ENCODE measurements at places on chromosomes 7 and 10.
A peak's percentile ranks its signal among the peaks of the same experiment; 100 is the strongest.

DNA sequence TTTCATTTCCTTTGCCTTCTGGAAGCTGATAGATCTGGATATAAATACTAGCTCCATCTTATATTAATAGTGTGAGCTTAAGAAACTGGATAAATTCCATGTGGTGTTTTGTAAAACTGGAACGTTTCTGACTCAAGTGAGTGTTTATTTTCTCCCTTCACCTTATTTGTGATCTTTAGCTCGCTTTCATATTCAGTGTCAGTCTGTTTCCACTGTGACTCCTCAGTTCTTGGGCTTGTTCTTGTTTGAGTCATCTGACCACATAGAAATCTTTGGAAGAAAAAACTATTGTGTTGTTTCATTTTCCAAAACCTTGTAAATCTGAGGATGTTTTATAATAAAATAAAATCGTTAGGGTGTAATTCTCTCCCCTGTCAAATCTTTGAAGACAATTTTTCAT, 186.4 kb downstream of the POLR1F start:
- DNase-seq = no peak

GRCh38 chr7:16004702-16005101, 318.2 kb upstream of the MEOX2 start:
- DNase-seq = no peak

DNA sequence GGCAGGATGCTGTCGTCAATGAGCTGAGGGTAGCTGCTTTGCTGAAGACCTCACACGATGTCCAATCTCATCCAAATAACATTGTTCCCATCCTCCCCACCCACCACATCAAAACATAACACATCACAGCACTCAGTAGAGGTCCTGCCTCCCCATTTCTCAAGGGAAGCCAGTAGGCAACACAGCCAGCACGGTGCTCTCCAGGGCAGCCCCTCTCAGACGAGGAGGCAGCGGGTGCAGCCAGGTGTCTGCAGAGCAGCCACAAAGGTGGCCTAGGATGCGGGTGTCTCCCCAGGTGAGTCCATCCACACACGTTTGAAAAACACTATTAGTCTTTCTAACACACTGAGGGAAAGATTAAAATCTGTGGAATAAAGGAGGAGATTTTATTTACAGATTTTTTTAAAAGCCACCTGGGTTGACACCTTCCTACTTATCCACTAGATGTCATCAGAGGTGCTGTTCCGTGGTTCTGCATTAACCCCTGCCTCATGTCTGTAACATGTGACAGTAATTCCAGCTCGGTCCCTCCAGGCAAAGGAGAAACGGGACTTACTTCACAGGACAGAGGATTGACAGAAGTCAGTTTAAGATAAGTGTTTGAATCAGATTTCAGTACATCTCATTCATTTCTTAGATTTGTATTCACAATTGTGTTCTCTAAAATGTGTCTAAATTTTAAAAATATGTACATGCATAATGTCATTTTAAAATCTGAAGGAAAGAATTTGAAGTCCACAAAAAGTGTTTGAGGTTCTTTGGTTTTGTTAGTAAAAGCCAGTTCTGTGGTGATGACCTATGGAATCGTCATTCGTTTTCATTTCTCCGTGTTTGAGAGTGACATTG, 68.0 kb downstream of the LANCL2 start:
- DNase-seq = no peak

GRCh38 chr7:142771353-142771723, 568 bp downstream of the PRSS2 start:
- no peak for DNase-seq

DNA sequence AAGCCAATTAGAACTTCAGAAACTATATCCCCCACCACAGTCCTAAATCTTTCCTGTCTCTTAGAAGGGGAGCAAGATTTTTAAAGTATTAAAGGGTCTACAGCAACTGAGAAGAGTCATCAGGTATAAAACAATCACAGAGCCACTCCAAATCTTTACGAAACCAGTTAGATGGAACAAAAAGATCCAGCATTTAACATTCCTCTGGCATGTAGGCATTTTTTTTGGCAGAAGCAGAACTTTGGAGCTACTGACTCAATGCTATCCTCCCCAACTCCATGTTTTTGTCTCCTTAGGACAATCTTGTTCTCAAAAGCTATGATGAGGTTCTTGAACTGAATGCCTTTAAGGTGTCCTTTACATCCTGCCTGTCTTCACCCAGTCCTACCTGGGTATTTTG, 333.3 kb downstream of the PRPF18 start:
- no peak for DNase-seq

- DNase-seq = no peak
These were observed 260.4 kb downstream of the RELN start for GRCh38 chr7:103729026-103729425.

- DNase-seq = no peak
These were observed 28.1 kb upstream of the ELN start for GRCh38 chr7:73999664-74000435.

- DNase-seq = no peak
These were observed 4.1 kb downstream of the CALU start for GRCh38 chr7:128743112-128743772.

- DNase-seq = no peak
These were observed 682 bp downstream of the HGF start for GRCh38 chr7:81768951-81769778.

GRCh38 chr7:34184466-34184865, 279.1 kb downstream of the BMPER start:
- no peak for DNase-seq

- no peak for DNase-seq
These were observed 93.2 kb downstream of the INPP5A start for GRCh38 chr10:132630666-132631337.

DNA sequence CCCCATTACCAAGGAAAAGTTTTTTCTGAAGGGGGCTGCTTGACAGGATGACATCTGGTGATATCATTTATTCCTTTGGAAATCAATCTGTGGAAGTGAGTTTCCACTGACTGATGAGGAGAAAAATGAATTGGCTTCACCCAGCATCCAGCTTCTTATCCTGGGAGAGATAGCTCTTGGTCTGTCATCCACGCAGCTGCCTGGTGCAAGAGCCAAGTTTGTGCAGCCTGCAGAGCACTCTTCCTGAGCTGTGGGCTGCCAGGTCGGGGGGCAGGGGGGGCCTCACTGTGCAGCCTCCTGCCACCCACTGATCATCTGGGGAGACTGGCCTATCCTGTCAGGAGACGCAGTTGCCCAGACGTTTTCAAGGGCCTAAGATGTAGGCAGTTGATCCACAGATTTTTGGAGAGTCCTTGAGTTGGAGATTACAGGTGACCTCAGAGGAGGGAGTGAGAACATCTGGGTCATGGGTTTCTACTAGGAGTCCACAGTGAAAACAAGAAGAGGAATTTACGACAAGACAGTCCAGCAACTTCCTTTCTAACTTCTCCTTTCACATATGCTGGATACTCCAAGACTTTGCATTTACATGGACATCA, 75.4 kb downstream of the EGFR start:
- DNase-seq = no peak

DNA sequence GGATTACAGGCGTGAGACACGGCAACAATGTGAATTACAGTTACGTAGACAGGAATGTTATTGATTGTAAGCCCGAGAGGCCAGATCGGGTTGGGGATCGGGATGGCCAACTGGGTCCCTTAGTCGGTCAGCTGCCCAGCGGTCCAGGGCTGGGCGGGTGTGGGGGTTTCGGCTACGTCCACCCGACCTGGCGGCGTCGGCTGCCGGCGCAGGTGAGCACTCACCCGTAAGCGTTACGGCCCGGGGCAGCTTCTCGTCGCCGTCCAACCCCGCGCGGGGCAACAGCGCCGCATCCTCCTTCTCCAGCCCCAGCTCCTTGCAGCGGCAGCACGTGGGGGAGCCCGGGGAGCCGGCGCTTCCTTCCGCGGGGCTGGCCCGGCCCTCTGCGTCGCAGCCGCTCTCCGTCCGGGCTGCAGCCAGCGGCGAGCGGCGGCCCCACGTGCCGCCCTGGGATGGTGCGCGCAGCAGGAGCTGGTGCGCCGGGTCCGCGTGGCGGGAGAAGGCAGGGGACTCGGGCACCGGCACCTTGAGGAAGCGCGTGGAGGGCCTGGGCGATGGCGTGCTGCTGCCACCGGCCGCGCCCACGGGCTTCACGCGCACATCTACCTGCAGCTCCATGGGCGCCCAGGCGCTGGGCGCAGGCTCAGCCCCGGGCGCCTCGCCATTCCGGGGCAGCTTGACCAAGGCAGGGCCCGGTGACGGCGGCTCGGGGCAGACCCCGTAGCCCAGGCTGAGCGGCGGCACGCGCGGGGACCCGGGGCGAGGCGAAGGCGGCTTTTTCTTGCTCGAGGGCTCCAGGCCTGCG, 609 bp downstream of the KLRG2 start:
- DNase-seq = peak; percentile 21

DNA sequence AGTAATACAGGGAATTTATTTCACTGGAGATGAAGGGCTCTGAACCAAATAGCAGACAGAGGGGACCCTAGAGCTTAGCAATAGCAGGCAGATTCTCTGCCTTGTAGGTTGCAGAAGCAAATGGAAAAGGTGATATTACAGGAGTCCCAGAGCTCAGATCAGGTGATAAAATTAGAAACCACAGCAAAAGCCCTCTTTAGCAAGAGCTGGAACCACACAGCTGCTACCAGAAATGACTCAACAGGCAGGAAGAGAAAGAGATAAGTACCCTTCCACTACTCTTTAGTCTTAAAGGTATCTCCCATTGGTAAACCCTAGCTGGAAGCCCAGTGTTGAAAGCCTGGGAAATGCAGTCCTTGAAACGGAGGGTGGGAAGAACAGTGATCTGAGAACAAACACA, 535.6 kb upstream of the GHITM start:
- no peak for DNase-seq

DNA sequence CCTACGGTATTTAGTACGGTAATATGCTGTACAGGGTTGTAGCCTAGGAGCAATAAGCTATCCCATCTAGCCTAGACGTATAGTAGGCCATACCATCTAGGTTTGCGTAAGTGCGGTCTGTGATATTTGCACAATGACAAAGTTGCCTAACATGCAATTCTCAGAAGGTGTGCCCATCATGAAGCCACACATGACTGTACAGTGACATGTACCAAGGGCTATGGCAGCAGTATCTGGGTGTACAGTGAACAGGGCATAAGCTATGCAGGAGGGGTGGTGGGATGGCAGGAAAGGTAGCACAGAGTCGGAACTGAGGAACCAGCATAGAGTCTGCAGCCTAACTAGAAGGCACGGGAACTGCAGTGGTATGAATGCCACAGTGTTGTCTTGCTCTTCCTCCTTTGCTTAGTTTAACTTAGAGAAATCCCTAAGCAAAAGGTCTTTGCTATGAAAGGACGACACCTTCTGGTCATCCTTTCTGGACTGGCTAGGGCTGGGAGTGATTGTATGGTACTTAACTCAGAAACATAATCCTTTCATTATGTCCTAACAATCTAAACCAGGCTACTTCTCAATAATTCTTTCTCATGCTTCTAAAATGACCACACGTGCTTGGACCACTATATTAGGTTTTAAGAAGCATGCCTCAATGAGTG, 93.5 kb downstream of the DYNC1I1 start:
- no peak for DNase-seq

DNA sequence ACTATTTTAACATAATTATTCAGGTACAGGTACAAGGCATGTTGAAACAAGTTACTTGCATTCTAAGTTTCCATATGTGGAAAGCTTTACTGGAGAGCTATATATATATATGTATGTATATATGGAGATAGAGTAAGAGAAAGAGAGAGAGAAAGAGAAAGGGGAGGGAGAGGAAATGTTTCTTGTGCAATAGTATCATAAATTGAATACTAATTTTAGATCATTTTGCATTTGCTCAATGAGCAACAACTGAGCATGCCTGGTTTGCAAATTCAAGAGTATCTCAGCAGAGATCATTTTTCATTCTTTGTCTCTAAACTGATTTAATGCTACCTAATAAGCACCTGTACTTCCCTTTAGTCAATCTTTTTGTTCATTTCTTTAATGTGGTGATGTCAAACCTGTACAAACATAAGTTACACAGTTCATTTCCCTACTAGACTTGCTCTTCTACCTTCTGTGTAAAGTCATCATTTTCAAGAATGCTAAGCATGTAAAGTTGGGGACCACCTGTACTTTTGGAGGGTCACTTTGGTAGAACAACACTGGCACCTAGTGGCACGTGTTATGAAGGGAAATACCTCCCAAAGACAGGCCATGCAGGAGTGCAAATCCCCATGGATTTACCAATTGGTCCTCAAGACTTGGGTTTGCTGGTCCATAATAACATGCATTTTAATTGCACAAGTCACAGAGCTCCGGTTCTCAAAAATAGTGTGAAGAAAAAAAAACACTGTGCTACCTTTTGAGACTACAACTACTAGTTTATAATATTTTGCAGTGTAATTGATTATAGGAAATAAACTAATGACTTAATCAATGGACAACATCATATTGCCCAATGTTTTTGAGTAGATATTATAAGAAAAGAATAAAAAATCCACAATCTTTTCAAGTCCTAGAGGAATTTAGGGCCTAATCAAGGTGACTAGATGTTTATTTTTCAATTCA, 431.2 kb upstream of the IGFBP3 start:
- no peak for DNase-seq

DNA sequence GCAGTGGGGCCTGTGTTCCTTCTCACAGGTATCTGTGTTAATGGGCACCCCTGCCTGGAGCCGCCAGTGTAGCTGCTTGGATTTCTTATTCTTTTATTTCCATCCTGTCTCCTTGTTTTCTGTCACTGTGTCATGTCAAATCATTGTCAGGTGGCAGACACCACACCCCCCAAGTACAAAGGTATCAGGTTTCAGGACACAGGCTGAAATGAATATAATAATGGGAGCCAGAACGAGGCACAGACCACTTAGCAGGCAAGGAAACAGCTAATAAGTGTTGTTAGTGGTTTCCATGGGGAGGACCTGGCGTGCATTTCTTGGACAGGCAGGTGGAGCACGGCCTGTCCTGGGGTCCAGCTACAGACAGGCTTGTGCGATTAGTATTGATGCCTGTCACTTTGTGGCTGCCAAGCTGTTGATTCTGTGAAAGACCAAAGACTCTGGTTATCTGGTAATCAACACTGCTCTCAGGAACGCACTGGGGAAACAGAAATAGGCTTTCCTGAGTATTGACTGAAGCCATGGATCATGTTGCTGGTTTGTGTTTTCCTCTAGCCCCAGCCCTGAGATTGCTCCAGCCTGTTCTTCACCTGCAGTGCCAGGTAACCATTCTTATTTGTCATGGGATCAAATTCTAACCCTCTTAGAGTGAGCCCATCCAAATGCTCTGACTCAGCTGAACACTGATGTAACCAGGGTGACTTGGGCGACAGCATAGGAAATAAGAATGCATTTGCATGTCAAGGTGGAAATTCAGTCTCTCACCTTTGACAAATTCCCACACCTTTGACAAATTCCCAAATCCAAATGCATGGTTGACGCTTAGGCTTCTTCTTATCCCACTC, 1002.0 kb downstream of the LRMDA start:
- no peak for DNase-seq

DNA sequence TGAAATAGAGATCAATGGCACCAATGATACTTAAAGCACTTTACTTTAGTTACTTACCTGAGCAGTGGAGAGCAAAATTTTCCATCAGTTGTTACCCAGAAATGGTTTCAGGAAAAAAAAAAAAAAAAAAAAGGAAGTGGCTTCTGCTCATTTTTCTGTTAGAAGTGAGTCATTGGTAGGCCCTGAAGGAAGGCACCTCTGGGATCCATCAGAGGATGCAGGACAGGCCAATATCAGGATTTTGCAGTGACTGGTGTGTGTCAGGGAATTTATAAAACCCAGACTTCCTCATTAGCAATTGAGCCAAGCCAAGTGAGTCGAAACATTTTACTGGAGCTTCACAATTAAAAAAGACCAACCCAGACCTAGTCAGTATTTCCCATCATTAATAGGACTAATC, 2.3 kb upstream of the SMIM30 start:
- DNase-seq = no peak

Data from activated naive CD4-positive, alpha-beta T cell treated with anti-CD3 and anti-CD28 coated beads, Interleukin-2, amount 50 U/mL, for 16 hours (primary cell).